ENCODE measurements at places on chromosomes 12 and 14. TPM values are rescaled to one million over a fixed set of nuclear protein-coding genes. Genes with fewer than 3 reads are reported as not detected.

Gene LPAR5
- 3.7 TPM for total RNA-seq

Gene TRPV4
- 2.5 TPM for total RNA-seq

Gene KRT73
- total RNA-seq, result not detected

Gene ERP29
- total RNA-seq, result 41.5 TPM

Gene KNTC1
- total RNA-seq, result 18.4 TPM

Gene TMEM233
- total RNA-seq, result 1.0 TPM

Gene PABPN1
- total RNA-seq, result 139 TPM

Gene STYK1
- 0.36 TPM for total RNA-seq

Gene ABCD2
- 0.42 TPM for total RNA-seq

Gene PMCH
- not detected for total RNA-seq

Gene APOF
- total RNA-seq, result not detected

Gene JPH4
- 1.5 TPM for total RNA-seq

Gene GPR132
- 5.0 TPM for total RNA-seq

Gene PRPH
- total RNA-seq, result 5.4 TPM

Gene ADAM20
- total RNA-seq, result 2.5 TPM

Gene RHEBL1
- total RNA-seq, result 0.55 TPM

Gene OASL
- 0.96 TPM for total RNA-seq

Gene SSPN
- 43.9 TPM for total RNA-seq

Gene C12orf54
- total RNA-seq, result 0.65 TPM

Gene P2RX2
- not detected for total RNA-seq

Gene KLRC4
- total RNA-seq, result 0.51 TPM

Gene SERPINA9
- total RNA-seq, result not detected
